ENCODE measurements at places on chromosomes 2 and 18.
A peak's percentile ranks its signal among the peaks of the same experiment; 100 is the strongest.

DNA sequence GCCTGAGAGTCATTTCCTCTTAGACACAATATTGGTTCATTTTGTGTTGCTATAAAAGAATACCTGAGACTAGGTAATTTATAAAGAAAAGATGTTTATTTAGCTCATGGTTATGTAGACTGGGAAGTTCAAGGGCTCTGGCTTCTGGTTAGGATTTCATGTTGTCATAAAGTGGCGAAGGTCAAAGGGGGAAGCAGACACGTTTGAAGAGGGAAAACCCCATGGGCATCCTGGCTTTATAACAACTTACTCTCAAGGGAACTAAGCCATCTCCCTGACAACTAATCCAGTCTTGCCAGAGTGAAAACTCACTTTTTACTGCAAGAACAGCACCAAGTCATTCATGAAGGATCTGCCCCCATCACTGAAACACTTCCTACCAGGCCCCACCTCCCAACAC lies 89.7 kb upstream of the RNF152 start:
- DNase-seq, result no peak

DNA sequence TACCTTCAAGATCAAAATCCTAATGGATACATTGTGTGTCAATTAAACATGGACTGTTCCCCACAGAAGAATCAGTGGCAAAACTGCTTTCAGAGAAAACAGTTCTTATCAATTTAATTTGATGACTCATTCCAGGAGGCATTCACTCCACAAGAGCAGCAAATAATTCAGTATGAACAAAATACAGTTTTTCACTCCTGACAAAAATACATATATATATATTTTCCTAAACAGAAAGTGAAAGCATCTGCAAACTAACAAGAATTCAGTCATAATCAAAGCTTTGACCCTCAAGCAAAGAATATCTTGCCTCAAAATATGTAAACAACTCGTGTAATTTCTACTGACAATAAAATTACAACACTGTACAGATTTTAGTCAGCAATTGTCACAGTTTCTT lies 685.1 kb upstream of the SLC8A1 start:
- DNase-seq, result no peak

DNA sequence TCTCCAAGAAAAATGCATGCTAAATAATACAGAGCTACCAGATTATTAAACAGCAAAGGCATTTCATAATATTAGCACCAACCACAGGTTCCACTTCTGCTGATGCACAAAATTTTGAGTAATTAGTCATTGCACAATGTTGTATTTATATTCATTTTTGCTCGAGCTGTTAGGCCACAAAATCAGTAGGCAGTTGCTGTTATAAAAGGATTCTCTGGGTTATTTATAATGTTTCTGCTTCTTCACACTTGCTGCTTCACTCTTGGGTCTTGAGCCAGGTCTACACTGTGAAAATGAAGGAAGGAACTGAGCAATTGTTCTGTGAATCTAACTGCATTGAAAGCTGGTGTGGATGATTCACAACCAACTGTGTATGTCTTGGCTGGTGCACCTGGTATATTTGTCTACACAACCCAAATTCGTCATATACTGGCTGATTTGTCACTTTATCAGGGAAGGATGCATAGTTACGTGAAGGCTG lies 38.3 kb downstream of the MRPL33 start:
- peak; percentile 61 for DNase-seq

DNA sequence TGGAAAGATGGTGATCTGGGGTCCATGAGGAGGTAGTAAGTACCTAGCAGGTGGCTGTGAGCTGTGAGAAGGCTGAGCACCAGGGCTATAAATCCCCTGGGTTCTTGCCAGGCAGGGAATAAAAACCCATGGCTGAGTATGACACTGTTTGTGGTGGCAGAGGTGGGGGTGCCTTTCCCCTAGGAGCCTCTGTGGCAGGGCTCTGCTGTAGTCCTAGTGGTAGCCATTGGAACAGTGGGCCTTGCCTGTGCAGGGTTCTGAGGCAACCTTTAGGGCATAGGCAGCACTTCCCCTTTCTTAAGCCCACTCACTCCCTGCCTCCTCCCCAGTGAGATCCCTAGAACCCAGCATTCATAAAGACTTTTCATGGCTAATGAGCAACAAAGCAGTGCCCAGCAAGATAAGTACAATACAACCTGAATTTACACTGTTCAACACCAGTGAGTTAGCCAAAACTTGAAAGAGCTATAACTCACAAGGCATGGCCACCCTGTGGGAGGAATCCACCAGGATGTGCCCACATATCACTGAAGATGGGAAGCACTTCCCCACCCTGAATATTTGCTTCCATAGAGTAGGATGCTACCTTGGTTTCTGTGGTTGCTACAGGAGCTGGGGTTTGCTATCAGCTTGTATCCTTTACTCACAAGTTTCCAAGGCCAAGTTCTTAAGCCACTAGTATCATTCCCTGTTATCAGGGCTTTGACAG lies 100.9 kb upstream of the NEUROD1 start:
- no peak for DNase-seq

- no peak for DNase-seq
Measured at GRCh38 chr2:85823951-85824350, 64.8 kb downstream of the ST3GAL5 start.

GRCh38 chr2:221553333-221553732 lies 18.8 kb downstream of the EPHA4 start:
- DNase-seq, result no peak

DNA sequence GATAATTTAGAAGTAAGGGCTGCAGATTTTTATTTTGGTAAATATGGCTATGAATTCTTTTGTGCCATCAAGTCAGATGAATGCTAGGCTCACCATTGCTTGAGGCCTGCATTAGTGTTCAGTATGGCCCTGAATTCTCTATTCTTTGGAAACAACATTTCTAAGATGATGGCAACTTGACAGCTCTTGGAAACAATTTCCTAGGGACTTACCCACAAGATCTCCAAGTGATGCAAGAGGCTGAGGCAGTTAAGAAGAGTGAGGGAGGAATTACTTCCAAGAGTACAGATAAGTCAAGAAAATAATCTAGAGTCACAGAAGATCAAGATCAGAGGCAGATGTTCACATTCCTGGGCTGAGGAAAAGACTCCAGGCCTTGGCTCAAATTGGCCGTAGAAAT lies 129.1 kb downstream of the NRP2 start:
- DNase-seq, result no peak

- DNase-seq, result no peak
Measured at GRCh38 chr2:134190807-134191203, 63.1 kb upstream of the MGAT5 start.

DNA sequence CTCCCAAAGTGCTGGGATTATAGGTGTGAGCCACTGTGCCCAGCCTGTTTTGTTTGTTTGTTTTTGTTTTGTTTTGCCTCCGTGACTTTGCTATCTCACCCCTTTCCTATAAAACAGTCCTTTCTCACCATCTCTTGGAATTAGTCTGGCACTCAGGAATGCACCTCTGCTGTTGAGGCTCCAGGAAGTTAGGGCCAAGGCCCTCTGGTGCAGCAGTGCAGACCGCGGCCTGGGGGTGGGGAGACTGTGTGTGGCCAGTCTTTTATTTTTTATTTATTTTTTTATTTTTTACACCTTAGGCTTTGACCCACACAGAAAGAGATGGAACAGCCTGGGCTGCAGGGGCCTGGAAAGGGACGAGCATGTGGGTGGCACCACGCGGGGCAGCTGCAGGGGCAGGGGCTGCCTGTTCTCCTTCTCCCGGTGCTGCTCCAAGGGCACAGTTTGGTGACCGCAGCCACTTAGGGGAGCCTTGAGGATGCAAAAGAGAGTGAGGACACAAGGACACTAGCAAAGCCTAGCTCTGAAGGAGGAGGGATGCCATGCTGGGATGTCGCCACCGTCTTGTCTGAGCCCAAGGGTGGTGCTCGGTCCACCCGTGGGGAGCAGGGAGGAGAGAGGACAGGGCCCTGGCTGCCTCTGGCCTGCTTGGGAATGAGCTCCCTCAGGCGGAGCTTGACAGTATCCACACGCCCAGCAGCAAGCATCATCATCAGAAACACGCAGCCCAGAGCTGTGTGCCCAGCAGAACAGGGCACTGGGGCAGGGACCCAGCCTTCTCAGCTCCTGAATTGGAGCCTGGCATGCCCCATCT lies 19.4 kb upstream of the ALPI start:
- DNase-seq, result no peak

DNA sequence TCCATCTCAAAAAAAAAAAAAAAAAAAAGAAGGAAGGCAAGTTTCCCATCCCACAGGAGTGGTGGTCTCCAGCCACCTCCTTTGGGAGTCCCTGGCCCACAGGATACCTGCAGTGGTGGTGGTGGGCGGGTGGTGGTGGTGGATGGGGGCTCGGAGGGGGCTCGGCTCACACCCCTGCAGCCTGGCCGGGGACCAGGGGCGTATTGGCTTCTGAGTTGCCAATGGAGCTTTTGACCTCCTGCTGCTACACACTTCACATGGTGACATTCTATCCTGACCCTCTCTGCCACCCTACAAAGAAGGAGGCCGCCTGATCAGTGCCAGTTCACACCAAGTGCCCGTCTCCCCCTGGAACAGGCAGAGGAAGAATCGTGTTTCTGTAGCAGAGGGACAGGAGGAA lies 119.6 kb downstream of the NFATC1 start:
- no peak for DNase-seq

DNA sequence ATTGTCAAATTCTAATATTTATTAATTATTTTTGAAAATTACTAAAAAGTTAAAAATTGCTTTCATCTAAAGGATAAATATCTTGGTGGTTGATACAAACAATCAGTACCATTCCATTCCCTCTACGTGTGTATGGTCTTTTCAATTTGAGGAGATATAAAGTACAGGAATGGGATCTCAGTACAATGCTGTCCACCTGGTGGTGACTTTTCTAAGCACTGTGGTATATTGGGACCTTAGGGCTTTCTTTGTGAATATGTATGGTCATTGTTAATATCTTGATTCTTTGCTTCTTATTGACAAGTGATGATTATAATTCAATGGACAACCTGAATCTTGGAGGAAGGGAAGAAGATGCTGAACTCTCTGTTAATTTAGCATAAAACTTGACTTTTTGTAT lies 83.1 kb downstream of the NBEAL1 start:
- no peak for DNase-seq

DNA sequence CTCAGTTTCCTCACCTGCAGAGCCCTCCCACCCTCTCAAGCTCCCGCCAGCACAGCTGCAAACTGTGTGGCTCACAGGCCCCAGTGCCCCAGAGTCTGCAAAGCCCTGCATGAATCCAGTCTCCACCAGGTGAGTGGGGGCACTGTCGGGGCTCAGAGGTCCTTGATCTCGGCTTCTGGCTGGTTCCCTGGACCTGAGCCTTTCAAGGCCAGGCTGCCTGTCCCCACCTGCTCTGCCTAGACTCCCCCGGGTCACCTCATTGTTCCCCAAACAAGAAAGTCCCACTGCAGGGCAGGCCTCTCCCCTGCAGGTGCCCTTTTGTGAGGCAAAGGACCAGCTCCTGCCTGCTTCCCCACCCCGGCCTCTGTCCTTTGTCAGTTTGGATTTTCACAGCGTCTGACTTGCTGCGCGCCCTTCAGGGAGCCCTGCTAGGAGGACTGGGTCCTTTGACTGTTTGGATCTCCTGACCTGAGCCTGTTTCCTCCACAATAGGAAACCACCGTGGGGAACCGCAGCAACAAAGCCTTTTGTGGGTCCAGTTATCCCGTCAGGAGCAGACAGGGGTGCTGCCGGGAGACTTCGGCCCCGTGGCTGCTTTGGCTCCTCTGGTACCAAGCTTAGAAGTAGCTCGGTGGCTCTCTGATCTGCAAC lies 200.5 kb upstream of the HDAC4 start:
- DNase-seq, result no peak

- DNase-seq, result peak; percentile 42
Measured at GRCh38 chr18:3703732-3704176, 253.8 kb downstream of the TGIF1 start.

DNA sequence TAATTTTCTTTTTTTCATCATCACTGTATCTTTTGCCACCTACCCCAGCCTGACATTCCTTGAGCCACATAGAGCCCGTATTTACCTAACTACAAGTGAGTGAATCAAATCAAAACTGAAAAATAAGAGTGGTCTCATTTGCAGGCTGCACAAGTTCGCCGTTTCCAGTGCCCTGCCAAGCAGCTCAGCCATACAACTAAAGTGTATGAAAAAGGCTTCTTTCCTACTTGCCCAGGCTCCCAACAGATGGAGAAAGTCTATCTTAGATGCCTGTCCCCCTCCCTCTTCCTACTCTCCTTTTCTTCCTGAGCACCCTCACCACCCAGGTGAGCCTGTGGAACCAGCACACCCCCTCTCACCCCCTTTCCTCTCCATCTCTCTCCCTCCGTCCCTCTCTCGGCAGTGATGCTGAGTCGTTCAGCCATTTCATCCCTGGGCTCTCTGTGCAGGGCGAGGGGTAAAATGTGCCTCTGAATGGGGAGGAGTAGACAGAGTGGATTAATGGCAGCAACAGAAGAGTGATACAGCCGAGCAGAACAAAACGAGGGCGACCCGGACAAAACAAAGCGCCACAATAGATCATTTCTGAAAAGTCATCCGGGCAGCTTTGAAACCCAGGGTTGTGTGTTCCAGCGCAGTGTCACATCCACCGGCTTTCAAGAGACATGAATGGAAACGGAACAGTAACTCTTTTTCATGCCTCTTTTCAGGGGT lies 65.0 kb upstream of the POU3F3 start:
- DNase-seq, result no peak

DNA sequence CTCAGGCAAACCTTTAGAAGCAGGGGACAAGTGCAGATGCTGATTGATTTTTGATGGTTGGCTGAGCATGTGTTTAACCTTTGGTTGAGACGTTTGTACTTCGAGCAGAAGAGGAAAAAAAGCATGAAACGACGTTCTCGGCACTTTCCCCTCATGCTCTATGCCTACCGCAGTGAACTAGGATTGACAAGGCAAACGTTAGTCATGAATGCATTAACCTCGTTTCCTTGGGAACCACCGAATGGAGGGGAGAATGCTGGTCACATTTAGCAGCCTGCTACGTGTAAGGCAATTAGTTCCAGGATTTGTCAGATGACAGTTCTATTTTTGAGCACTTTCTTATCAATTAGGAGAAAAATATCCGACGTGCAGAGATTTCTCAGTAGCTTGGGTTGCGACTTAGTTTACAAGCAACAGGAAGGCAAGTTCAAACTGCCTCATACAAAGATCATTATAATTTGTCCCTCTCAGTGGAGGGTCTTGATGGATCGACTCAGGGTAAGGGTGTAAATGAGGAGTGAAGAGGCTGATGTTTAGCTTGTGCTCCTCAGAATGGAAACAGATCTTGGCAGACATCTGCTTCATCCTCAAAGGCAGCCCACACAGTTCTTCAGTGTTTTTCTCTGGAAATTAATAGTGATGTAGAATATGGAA lies 47.4 kb upstream of the GPR45 start:
- no peak for DNase-seq

GRCh38 chr2:24617424-24617823 lies 126.4 kb downstream of the NCOA1 start:
- no peak for DNase-seq

GRCh38 chr2:45789961-45790723 lies 138.7 kb downstream of the PRKCE start:
- no peak for DNase-seq

DNA sequence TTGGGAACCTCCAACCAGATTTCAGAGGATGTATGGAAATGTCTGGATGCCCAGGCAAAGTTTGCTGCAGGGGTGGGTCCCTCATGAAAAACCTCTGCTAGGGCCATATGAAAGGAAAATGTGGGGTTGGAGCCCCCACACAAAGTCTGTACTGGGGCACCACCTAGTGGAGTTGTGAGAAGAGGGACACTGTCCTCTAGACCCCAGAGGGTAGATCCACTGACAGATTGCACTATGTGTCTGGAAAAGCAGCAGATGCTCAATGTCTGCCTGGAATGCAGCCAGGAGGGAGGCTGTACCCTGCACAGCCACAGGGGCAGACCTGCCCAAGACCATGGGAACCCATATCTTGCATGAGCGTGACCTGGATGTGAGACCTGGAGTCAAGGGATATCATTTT lies 573.7 kb upstream of the NXPH2 start:
- no peak for DNase-seq

All from AG04450 (cell line).